ENCODE measurements at places on chromosomes 1 and 21.

DNA sequence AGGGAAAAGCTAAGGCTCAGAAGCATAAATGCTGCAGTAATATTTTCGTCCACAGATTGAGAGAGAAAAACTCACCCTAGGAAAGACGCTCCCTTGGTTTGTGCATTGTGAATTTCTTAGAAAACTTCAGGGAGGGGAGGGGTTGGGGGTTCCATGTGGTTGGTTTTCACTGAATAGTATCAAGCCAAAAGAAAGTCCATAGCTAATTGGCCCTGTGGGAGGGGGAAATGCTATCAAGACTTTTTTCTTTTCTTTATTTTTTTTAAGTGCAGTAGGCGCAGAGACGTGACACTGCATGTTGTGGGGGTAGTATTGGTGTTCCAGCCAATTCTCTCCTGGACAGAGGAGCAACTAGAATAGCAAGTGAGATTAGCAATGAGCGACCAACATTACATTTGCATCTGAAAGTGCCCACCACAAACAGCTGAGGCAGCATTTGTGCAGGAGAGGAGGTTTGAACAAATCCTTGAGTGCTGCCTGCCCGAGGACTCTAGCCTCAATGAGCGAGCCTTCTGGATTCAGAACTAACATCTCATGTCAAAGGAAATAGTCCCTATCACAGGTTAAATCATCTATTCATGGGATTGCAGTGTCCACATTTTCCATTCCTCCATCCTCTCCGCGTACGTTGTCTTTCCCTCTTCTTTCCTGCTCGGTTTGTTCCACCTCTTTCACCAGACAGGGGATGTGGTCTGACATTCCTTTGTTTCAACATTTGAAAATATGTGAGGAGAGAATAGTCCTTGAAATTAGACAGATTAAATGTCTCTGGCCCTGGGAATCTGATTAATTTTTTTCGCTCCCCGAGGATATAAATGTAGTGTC lies 118.0 kb upstream of the MARK1 start:
- DNase-seq: no peak

DNA sequence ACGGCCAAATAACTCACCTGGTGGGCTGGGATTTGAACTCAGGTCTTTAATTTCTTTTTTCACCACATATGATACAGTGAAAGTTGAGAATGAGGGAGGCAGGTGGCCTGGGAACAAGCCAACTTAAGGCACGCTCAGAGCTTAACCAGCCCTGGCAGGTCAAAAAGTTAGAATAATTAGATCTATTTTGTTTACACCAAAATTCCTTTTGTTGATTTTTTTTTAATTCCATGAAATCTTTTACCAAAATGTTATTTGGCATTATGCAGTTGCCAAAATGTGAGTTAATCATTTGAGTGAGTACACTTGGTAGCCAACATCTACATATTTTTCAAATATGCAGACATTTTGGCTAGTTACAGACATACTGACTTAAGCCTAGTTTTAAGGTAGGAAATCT lies 36.8 kb downstream of the LHX8 start:
- no peak for DNase-seq

GRCh38 chr1:201503397-201504176 lies 3.3 kb downstream of the CSRP1 start:
- DNase-seq: peak; percentile 85

GRCh38 chr21:42703965-42704364 lies 50.5 kb downstream of the PDE9A start:
- no peak for DNase-seq

DNA sequence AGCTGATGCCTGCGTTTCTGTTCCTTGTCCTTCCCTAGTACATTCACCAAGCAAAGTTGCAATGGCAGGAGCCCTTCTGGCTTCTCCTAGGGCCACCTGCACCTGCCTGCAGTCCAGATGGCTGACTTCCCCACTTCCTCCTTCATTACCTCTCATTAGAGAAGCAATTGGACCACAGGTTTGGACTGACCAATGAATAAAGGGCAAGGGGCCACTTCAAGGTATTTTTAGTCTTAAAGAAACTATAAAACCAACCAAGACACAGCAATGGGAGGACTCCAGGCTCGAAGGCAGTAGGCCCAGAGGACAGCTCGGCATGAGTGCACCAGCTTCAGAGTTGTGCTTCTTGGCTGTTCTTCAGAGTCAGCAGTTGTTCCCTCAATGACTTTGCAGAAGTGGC lies 60.8 kb upstream of the ROR1 start:
- no peak for DNase-seq

GRCh38 chr1:170309389-170310013 lies 163.7 kb downstream of the NTMT2 start:
- peak; percentile 84 for DNase-seq

DNA sequence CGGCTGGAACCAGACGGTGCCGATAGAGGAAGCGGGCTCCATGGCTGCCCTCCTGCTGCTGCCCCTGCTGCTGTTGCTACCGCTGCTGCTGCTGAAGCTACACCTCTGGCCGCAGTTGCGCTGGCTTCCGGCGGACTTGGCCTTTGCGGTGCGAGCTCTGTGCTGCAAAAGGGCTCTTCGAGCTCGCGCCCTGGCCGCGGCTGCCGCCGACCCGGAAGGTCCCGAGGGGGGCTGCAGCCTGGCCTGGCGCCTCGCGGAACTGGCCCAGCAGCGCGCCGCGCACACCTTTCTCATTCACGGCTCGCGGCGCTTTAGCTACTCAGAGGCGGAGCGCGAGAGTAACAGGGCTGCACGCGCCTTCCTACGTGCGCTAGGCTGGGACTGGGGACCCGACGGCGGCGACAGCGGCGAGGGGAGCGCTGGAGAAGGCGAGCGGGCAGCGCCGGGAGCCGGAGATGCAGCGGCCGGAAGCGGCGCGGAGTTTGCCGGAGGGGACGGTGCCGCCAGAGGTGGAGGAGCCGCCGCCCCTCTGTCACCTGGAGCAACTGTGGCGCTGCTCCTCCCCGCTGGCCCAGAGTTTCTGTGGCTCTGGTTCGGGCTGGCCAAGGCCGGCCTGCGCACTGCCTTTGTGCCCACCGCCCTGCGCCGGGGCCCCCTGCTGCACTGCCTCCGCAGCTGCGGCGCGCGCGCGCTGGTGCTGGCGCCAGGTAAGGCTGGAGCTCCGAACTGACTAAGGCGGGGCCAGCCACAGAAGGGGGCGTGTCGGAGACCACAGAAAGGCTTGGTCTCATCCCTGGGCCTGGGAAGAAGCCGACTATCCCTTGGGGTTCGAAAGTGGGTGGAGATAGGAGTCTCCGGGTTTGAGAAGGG lies 486 bp downstream of the SLC27A3 start:
- peak; percentile 50 for DNase-seq

DNA sequence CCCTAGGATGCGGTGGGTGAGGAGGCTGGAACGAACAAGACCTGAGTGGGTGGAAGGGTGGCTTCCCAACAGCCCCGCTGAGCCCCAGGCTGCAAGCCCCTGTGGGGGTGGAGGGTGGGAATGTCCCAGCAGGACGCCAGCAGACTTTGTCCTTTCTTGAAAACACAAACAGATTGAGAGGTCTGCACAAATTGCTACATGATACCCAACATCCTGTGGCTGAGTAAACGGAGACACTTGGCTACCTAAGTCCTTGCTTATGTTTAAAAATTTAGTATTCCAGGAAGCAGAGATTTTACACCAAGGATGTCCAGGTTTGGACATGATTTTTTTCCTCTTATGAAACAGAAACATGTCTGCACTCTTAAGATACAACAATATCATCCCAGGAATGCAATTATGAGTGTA lies 11.8 kb upstream of the F3 start:
- peak; percentile 27 for DNase-seq

DNA sequence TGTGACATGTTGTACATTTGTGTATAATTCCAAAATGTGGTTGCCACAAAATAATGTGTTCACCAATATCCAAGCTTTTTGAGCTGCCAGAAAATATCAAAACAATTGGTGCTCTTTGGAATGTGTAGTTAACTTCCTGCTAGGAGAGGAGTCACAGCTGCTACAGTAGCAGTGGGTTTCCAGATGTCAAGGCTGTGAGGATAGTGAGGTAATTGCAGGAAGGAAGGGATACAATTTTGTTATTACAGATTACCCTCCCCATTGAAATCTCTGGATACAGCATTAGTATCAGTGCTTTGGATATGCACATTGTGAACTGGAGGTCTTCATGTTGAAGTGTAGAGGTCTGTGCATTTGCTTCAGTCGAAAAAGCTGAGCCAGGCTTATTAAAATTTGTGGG lies 253.2 kb downstream of the PTPRC start:
- DNase-seq: no peak

DNA sequence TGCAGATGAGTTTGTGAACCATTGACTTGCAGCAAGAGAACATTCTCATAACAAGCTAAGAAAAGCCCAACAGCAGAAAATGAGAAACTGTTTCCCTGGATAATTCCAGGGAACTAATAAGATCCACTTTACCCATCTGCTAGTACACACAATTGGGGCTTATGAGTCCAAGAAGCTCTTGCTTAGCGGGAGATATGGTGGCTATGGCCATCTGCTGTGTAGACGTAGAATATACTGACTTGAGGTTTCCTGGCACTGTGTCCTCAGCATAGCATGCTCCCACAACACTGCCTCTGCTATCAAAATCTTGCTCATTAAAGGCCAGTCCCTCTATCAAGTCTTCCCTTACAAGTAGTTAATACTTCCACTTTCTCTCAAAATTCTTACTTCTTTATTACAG lies 6.8 kb upstream of the RXRG start:
- DNase-seq: no peak

DNA sequence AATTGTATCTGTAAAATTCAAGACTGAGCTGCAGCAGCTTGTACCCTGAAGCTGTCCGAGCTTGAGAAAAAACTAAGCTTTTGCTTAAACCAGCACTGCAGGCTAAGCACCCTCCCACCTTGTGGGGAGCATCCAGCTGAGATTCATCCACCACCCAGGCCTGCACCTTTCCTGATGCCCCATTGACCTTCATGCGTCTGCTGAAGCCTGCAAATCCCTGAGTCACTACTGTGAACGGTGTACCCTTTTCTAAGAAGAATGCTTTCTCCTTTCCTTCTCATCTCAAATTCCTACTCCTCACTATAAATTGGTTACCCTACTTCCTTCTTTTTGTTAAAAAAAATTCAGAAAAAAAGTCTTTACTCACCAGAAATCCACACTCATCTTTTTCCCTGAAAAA lies 90.9 kb upstream of the RGS18 start:
- no peak for DNase-seq

DNA sequence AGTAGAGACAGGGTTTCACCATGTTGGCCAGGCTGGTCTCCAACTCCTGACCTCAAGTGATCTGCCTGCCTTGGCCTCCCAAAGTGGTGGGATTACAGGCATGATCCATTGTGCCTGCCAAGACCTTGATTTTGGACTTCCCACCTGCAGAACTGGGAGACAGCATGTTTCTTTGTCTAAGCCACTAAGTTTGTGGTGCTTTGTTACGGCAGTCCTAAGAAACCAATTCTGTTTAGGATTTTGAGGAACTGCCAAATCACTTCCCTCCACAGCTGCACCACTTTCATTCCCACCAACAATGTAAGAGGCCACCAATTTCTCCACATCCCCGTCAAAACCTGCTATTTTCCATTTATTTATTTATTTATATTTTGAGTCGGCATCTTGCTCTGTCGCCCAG lies 46.1 kb downstream of the CHAF1B start:
- DNase-seq: no peak

GRCh38 chr1:41860214-41860613 lies 58.5 kb downstream of the HIVEP3 start:
- no peak for DNase-seq

DNA sequence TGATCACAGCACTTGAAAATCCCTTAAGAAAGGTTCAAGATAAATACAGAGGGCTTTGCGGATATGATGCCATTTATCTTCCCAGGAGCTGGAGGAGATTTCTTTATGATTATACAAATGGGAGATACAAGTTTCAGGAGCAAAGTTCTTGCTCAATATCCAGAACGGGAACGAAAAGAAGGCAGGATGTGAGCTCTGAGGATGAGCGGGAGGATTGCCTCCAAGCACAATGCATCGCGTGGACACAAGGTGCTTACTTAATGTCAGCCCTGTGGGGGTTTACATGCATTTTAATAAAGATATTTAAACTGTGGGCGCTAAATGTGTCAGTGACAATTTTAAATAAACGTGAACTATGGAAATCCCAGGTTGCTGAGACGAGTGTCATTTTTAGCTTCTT lies 59.0 kb downstream of the SYT6 start:
- no peak for DNase-seq

DNA sequence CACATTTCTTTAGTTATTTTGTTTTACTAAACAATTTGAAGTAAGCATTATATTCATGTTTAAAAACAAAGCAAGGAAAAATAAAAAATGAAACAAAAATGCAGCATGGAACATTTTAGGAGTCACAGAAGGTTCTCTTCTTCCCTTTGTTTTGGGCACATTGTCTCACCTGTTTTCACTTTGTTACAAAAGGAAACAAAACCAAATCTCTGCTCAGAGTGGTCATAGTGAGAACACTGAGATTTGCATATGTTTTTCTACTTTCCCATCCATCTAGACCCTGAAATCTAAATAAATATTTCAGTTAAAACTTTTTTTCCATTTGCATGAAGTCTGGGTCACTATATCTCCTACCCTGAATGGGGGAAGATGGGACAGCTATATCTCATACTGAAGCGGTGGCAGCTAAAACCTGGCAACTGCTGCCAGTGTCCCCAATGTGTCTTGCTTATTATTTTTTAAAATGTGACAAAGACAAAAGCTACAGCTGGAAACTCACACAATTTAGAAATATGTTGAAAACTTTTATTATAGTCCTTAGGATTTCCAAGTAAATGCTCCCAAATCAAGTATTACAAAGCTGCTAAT lies 3.5 kb downstream of the EXOC8 start:
- DNase-seq: no peak

DNA sequence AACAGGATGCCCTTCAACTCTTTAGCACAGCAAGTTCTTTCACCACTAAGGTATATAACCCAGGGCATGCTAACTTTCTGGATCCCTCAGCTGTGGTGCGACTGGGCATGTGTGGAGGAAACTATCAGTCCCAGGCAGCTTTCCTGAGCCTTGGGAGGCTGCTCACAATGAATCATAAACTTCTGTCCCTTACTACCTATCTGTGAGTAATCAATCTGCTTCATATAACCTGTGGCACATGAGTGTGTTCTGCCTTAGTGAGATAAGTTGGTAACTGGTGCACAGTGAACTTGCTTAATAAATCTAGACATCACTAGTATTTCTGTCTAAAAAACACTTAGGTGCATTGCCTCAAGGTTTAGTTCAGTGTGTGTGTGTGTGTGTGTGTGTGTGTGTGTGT lies 158.0 kb downstream of the GPATCH2 start:
- no peak for DNase-seq

- DNase-seq: no peak
Observed at GRCh38 chr1:222105393-222105737, 363.5 kb upstream of the DUSP10 start.

DNA sequence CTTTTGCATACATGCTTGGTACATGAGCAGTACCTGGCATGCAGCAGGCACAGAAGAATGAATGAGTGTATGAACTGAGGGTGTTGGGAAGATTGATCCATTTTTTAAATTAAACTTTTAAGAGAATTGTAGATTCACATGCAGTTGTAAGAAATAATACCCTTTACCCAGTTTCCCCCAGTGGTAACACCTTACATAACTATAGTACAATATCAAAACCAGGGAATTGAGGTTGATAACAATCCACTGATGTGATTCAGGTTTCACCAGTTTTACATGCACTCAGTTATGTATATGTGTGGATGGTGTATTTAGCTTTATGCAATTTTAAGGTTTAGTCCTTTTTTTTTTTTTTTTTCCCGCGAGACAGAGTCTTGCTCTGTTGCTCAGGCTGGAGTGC lies 20.5 kb downstream of the TRABD2B start:
- DNase-seq: no peak

Measured in GM03348 (cell line).